Suppressor macrophage (primary cell): ENCODE measurements at places on chromosomes 6 and 20.

DNA sequence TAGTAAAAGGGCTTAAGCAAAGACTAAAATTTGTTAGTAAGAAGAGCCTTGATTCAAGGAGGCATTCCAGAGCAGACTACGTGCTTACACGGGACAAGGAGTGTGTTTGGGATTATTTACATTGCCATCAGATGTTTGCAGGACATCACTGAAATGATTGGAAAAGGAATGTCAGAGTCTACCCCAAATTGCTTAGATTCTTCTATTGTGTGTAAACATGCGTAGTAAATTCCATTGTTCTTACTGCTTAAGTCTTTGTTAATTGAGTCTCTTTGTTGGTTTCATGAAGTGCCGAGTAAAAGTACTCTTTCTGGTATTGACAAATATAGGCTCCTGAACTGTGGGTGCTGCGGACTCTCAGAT is 60.5 kb downstream of the CD83 start:
- DNase-seq: no peak

DNA sequence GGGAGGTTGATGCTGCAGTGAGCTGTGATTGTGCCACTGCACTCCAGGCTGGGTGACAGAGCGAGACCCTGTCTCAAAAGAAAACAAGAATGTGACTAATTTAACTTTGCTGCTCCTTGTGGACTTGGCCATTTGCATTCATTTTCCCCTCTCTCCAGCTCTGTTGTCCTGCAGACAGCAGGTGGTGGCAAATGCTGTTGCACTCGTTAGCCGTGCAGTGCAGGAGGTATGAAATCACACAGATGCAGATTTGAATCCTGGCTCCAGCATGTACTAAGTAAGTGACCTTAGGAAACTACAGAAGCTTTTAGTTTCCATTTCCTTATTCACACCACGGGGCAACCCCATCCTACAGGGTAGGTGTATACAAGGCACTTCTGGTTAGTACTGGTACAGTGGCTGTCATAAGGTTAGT is 9.6 kb upstream of the BEND3 start:
- DNase-seq: no peak

DNA sequence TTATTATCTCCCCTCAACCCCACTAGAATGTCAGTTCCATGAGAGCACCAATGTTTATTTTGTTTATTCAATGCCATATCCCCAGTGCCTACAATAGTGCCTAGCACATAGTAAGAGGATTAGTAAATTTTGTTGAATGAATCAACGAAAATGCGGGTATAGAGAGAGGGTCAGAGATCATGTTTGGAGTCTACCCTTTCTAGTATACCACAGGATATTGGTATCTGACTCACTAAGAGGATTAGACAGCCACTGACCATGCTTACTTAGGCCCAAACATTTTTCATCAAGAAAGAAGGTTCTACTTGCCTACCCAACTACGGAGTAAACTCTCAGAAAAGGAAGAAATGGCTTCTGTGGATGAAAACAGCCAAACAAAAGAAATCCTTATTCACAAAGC is 356.8 kb downstream of the BTBD9 start:
- no peak for DNase-seq

DNA sequence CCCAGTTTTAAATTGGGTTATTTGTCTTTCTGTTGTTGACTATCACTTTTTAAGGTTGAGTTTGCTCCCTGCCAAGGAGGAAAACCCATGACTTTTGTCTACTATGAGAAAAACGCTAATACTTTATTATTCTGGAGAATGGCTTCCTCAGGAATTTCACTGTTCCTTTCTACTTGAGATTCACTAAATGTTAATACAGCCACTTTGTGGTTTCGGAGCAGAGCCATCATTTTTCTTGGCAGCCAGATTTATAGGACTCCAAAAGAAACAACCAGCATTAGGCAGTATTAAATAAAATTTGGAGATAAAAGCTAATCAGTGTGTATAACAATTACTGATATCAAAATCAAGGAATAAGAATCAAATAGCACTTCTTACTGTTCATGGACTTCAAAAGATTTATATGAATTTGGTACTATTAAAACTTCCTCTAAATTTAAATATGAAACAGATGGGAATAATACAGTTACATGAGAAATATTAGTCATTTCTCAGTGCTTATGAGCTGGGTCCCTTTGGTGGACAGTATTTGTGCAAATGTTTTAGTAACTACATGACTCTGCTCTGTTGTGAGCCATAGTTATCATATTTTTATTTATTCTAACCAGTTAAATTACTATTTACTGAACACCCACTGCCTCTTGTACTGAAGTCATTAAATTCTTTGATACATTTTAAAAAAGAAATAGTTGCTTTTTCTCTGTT is 64.1 kb upstream of the FBXO30 start:
- no peak for DNase-seq

GRCh38 chr6:149166336-149166735 is 151.2 kb upstream of the TAB2 start:
- no peak for DNase-seq

- DNase-seq: no peak
Observed at GRCh38 chr20:35837577-35838195, 65.9 kb downstream of the PHF20 start.

DNA sequence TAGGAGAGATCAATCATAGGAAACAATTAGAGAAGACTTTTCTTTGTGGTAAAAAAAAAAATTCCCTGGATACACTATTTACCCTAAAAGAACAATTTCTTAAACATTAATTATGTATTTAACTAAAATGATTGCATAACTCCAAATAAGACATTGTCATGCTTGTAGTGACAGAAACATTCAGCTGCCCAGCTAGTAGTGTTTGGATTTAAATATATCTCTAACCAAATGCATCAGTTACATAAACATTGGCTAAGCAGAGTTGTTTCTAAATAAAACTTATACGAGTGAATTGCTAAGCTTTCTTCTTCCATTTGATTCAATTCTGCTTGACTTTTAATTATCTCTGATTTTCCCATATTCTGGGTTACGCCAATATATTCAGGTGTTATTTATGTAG is 23.7 kb downstream of the MLIP start:
- no peak for DNase-seq

GRCh38 chr20:8616792-8617191 is 452.1 kb upstream of the PLCB4 start:
- DNase-seq: no peak

DNA sequence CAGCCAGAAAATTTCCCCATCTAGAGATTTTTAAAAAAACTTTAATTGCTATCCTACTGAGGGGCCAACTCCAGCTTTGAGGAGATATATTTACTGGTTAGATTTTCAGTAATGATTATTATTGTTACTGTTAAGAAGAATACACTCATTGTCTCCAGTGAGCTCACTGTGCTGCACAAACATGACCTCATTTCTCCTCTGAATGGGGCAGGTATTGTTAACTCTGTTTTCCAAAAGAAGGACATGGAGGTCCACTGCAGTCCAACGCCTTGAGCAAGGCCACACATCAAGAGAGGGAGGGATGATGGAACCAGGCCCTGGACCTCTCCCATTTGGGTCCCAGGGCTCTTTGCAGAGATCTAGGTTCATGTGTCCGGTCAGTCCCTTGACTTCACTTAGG is 13.9 kb upstream of the SCUBE3 start:
- no peak for DNase-seq

DNA sequence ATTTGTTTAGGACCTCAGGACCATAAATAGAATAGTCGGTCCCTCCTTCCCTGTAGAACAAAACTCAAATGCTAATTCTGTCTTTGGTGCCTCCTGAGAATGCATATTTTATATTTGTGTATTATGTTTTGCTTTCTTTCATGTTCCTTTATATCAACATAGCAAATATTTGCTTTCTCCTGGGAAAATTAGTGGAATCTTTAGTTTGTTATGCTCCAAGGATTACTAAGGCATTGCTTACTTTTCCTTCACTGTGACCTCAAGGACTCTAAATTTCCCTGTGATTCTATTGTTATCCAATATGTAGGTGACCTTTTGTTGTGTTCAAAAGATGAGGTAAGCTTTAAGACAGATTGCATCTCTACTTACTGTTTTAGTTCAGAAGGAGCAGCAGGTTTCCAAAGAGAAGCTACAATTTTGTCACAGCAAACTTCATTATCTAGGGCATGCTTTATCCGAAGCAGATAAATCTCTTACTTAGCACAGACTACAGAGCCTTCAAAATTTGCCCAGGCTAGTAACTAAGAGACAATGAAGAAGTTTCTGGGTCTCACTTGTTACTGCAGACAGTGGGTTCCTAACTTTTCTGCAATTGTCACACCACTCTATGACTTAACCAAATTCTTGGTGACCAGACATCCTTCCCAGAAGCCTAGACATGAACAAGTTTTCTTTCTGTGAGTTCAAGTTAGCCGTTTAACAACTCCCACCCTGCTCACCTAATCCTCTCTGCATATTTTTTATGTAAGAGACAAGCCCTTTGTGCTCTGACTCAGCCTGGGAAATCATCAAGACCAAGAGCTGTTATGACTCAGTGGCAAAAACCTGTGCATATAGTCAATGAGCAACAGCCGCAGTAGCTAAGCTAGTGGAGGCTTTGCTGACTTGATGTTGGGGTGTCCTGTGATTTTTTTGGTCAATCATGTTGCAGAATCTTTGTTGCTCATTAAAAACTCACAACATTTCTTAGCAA is 378.8 kb downstream of the QKI start:
- DNase-seq: no peak
